ENCODE measurements at places on chromosomes 6 and 20.

DNA sequence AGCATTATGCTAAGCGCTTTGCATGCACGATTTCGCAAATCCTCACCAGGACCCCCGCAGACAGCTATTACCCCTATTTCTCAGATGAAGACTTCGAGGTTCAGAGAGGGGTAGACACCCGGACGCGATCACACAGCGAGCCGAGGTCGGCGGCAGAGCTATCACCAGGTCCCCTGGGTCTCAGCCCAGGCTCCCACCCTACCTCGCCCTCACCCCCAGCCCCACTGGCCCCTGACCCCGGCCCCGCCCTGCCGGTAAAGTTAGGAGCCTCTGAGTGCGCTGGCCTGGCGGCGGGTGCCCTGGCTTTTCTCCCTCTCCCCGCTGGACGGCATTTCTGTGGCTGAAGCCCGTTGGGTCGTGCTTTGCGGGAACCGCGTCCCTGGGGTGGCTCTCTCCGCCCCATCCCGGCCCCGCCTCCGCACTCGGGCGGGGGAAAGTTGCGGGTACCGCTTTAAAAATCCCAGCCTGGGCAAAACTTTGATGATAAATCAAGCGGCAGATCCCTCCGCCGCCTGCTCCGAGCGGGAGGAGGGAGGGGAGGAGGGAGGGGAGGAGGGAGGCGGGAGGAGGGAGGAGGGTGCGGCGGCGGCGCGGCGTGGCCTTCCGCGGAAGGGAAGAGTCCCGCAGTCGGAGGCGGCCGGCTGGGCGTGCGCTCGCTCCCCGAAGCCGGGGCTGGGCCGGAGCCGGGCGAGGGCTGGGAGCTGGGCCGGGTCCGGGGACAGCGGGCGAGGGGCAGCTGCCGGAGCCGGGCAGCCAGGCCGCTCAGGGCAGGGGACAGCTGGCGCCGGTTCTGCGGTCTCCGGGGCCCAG lies at the start of gene VSTM2L:
VSTM2L (plus strand) TSS at position 624 of the 810 bp plus-strand sequence. CDS start 224 bp downstream, outside the sequence.
- DNase-seq, result no peak

DNA sequence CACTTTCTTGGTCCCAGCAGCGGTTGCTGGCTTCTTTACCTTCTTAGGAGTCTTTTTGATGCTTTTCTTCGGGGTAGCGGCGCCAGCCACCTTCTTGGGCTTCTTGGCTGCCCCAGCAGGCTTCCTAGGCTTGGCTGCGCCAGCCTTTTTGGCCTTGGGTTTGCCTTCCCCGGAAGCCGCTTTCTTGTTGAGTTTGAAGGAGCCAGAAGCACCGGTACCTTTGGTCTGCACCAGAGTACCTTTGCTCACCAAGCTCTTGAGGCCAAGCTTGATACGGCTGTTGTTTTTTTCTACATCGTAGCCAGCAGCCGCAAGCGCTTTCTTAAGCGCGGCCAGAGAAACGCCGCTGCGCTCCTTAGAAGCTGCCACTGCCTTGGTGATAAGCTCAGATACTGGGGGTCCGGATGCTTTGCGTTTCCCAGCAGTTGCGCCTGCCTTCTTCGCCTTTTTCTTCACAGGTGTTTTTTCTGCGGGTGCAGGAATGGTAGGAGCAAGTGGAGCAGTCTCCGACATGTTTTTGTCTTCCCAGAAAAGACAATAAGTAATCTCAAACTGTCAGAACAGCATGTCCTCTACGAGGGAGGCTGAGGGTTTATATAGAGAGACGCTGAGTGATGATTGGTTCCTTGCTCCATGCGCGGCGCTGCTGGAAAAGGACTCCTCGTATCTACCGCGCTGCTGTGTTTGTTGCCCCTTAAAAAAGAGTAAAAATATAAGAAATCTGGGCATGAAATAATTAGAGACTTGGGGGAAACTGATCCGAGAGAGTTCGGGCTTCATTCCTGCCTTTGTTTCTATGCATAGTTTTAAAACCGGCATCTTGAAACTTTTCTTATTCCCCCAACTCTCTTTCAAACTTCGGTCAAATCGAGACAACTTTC lies 130.3 kb upstream of the BTN3A2 start:
- DNase-seq, result no peak

- DNase-seq, result no peak
Observed at GRCh38 chr20:33009214-33010132, 2.0 kb downstream of the BPIFB2 start.

GRCh38 chr20:60585651-60586050 lies 627.4 kb downstream of the CDH26 start:
- no peak for DNase-seq

DNA sequence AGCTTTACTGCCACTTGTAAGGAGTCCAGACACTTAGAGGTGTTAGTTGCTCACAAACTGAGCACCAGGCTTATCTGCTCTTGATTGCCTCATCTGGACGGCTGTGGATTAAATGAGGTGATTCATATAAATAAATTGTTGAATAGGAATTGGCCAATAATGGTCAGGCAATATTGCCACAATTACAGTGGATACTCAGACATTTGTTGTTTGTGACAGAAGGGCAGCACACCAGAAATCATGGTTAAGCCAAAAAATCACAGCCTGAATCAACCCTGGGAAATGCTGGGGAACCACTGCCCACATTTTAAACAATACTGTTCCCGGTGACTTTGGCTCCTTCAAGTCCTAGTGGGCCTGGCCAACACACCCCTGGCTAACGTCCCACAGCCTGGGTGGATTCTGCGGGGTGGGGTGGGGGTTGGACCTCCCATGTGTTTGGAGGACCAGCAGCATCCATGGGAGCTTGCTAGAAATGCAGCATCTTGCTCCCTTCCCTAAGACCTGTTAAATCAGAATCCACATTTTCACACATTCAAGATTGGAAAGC lies 29.5 kb upstream of the SPDEF start:
- no peak for DNase-seq

DNA sequence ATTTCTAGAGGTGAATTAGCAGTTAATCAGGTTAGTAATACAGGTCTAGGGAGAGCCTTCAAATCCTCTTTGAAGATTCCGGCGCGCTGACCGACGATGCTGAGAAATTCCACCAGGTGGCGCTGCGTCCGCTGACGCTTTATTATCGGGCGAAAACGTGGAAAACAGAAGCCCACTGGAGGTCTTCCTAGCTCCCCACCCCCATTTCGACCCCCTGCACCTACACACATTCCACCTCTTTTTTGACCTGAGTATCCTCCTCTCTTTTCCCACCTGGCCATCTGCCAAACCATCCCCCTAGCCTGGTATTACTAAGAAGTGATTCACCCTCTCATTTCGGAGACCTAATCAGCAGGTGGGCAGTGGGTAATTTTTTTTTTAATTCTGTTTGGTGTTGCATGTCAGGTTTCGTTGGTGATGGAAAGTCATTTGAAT lies 65.4 kb upstream of the RIN2 start:
- peak; percentile 26 for DNase-seq

GRCh38 chr6:62217866-62218265 lies 68.2 kb downstream of the KHDRBS2 start:
- no peak for DNase-seq

GRCh38 chr6:98041921-98042320 lies 758.9 kb upstream of the MMS22L start:
- DNase-seq, result no peak

- DNase-seq, result no peak
Observed at GRCh38 chr20:35601990-35602389, 13.6 kb upstream of the SPAG4 start.

DNA sequence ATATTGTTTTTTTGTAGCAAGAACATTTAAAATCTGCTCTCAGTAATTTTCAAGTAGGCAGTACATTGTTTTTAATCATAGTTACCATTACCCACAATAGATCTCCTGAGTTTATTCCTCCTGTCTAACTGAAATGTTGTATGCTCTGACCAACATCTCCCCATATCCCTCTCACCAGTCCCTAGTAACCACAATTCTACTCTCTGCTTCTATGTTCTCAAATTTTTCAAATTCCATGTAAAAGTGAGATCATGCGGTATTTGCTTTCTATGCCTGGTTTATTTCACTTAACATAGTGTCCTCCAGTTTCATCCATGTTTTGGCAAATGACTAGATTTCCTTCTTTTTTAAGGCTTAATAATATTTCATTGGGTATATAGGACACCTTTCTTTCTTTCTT lies 300.5 kb downstream of the KCNQ5 start:
- no peak for DNase-seq

Measured in stimulated activated CD8-positive, alpha-beta memory T cell treated with anti-CD3 and anti-CD28 coated beads, Interleukin-4, amount 100 ng/mL, for 24 hours (primary cell).